ENCODE measurements at places on chromosomes 6 and 20. TPM values are rescaled to one million over a fixed set of nuclear protein-coding genes. Genes with fewer than 3 reads are reported as not detected.

- DNase-seq = no peak
Observed at GRCh38 chr6:113672491-113673149, 184.5 kb upstream of the MARCKS start.

- DNase-seq = peak; percentile 90
Observed at GRCh38 chr20:34676642-34677373, at the start of gene PIGU. Gene PIGU (minus strand): TSS chr20:34677092. CDS start chr20:34677085, 7 bp downstream.

DNA sequence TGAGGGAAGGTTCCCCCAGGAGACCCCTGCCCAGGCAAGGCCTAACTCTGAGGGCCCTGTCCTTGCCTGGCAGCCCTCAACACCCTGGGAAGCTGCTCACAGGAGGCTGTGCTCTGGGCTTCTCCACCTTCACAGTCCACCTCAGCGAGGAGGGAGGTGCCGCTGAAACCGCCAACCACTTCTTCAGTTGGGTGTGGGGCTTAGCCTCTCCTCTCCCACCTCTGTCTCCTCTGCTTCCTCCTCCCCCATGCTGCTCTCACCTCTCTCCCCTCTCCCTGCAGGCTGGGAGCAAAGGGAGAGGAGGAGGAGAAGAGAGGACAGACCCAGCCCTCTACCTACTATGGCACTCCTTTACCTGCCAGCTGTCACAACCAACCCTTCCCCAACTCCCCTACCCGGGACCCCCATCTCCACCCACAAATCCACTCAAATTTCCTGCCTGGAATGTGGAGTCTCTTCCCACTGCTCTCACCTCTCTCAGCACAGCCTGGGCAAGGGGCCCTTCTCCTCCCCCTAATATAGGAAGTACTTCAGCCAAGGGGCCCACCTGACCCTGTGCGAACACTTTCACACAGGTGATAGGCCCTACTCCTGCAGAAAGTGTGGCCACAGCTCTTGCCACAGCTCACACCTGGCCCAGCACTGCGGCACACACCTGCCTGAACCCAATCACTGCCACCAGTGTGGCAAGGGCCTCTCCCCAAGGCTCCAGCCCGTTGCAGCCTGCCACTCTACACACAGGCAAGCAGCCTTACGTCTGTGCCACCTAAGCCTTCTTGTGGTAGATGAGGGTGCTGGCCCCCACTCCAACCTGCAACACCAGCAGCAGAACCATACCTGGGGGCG is 7.2 kb downstream of the RING1 start:
- no peak for DNase-seq

SYCP2L gene
- polyA plus RNA-seq = 3.2 TPM
